ENCODE measurements at places on chromosomes 16 and 17.
A peak's percentile ranks its signal among the peaks of the same experiment; 100 is the strongest.

DNA sequence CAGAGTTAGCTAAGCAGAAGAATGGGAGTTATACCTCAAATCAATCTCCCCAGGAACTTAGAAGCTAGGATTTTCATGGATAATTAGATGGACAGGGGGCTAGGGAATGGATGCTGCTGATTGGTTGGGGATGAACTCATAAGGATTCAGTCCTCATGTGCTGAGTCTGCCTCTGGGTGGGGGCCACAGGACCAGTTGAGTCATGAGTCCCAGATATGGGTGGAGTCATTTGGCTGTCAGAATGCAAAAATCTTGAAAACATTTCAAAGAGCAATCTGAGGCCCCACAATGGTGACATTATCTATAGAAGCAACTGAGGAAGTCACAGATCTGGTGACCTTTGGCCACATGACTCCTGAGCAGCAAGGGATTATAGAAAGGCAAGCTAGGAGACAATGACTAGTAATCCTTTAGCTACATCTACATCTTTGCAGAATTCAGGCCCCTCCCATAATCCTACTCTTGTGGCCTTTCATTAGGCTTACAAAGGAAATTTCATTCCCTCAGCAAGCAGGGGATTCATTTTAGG, 82.6 kb upstream of the CCL2 start:
- DNase-seq, result no peak

GRCh38 chr16:87016046-87017035, 300.9 kb downstream of the C16orf95 start:
- no peak for DNase-seq

DNA sequence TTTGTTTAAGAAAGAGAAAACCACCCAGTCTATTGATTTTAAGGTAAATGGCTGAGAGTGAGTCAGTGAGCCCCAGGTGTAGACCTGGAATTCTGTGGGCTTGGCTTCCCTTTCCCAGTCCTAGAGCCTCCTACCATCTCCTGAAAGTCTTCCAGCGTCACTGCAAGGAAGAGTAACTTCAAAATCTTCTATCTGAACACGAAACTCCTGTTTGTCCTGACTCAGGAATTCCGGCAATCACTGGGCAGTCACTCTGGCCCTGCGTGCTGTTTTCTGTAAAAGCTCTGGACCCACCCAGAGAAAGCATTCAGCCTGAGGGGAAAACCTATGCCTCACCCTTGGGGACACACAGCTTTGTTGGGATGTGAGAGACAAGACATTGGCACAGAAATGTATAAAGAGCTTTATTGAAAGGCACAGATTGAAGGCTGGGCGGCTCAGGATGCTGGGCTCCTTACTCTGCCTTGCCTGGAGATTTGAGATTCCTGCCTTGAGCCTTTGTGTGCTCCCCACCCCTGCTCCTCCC, 15.9 kb downstream of the MINK1 start:
- DNase-seq, result no peak

- DNase-seq, result no peak
Measured at GRCh38 chr17:41547921-41548843, 20.1 kb upstream of the KRT19 start.

- DNase-seq, result no peak
Measured at GRCh38 chr16:80623376-80623775, 82.6 kb downstream of the DYNLRB2 start.

GRCh38 chr17:44353672-44354331, 8.7 kb downstream of the GRN start:
- DNase-seq, result no peak

- DNase-seq, result no peak
Measured at GRCh38 chr17:63481488-63481870, 4.6 kb downstream of the ACE start.

DNA sequence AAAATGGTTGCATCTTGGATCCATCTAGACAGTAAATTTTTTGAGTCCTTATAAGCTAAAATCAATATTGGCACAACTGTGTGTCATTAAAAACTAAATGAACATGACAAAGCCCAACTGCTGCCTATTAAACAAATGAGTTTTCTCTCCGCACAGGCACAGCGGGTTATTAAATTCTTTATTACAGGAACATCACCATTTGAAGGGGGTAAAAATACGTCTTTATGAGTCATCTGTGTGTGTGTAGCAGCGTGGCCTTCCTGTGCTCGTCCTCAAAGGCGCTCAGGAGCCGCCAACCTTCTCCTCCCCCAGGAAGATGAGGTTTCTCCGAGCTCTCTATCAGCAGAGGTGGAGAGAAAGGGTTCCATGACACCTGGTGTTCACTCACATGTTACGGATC, 62.6 kb upstream of the SDK2 start:
- DNase-seq, result no peak

GRCh38 chr16:51163894-51164566, 13.0 kb upstream of the SALL1 start:
- no peak for DNase-seq

- DNase-seq, result peak; percentile 23
Measured at GRCh38 chr17:2904135-2904534, 107.9 kb downstream of the RAP1GAP2 start.

DNA sequence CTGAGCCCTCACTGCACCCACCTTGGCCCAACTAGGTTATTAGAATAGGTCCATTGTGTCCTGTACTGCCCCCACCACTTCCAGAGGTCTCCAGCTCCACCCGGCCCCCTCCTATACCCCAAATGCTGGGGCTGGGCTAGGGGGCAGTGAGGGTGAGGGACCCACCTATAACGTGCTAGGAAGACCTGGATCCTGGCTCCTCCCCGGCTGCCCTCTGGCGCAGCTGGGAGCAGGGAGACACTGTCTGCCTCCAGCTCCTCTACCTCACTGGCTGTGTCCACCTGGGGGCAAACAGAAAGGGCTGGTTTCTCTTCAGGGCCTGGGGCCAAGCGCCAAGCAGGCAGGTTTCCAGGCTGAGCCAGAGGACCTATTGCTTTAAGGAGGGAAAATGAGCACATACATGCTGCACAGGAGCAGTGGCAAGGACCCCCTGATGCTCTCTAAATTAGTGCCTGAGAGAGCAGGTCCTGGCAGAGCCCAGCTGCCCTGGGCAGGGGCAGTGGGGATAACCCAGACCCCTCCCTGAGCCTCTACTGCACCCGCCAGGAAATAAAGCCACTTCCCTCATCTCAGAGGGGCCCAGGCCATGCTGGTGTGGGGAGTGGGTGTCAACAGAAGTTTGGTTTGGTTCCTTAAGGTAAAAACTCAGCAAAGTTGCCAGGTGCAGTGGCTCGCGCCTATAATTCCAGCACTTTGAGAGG, 12.2 kb downstream of the TSPOAP1 start:
- no peak for DNase-seq

GRCh38 chr16:72482695-72483094, 310.7 kb upstream of the PMFBP1 start:
- DNase-seq, result no peak

- DNase-seq, result no peak
Measured at GRCh38 chr16:86761111-86762031, 183.0 kb downstream of the FOXL1 start.

DNA sequence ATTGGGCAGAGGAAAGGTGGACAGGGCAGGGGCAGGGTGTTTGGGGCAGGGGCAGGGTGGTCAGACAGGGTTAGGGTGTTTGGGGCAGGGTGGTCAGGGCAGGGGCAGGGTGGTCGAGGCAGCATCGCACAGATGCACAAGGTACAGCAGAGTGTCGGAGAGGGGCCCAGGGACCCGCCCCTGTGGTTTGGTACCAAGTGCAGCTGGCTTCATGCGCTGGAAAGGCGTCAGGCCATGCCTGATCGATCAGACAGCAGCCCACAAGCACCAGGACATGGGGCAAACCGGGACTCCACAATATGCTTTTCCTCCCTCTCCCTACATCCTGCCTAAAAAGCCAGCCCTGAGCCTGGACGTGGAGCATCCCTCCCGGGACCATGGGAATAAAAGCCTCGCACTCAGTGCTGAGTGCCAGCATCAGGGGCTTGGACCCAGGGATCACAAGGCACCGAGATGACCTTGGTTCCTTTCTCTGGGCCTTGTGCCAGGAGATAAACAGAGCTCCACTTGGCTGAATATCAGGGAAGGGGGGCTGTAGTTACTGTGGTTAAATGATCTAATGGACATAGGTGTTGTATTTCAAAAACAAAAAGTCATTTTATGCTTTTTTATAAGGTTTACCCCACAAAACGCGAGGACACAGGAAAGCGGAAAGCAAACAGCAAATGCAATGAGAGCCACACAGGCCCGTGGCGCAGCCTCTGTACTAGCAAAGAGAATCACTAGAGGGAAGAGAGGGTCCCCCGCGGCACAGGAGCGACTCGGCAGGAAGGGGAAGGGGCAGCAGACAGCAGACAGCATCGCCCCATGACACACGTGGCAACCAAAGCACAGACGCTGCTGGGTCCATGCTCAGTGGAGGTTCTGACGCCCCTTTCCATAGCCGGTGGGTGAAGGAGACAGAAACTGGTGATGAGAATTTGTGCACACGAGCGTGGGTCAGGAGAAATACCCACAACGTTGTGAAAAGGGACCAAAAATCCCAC, 5.3 kb upstream of the HEXD start:
- DNase-seq, result no peak

DNA sequence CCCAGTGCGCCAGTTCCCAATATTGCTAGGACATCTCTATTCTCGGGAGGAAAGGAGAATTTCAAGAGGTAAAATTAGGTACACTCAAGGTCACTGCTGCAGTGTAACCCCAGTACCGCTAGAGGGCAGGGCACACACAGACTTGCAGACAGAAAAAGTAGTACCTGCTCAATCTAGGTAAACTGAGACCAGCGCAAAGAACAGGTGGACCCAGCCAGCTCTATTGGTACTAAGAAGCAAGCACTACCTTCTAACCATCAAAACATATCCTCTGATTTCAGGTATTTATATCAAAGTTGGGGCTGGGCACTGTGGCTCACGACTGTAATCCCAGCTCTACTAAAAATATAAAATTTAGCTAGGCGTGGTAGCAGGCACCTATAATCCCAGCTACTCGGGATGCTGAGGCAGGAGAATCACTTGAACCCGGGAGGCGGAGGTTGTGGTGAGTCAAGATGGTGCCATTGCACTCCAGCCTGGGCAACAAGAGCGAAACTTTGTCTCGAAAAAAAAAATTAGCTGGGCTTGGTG, 3.6 kb upstream of the WDR81 start:
- no peak for DNase-seq

- DNase-seq, result no peak
Measured at GRCh38 chr17:2253768-2254406, 49.7 kb downstream of the SMG6 start.

DNA sequence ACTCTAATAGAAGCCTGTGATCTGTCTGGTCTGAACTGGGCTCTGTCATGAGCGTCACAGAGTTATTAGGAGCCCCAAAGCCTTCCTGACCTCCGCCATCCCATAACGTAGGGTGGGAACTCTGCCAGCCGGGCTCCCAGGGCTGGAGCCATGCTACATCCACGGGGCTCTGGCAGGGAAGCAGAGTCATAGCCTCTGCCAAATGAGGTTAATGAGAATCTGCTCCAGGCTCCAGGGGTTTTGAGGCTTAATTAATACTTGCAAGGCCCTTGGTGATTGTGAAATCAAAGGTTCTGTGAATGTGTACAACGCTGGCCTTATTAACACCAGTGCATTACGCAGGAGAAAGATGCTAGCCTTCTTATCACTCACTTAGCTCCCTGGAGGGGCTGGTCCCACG, 42.4 kb upstream of the ZFP90 start:
- no peak for DNase-seq

DNA sequence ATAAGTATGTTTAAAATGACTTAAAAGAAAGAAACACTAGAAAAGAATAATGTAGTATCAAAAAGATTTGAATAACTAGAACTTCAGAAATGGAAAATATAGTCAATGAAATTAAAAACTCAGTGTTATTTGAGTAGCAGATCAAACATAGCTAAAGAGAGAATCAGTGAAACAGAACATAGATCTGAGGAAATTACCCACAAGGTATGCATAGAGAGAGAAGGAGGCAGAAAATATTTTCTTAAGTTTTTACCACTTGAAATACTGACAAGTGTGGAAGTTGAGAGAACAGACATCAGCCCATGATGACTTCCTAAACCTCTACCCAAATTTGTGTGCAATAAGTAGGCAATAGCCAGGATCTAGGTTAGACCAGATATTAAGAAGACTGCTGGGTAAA, 52.4 kb downstream of the ARHGAP17 start:
- DNase-seq, result no peak

DNA sequence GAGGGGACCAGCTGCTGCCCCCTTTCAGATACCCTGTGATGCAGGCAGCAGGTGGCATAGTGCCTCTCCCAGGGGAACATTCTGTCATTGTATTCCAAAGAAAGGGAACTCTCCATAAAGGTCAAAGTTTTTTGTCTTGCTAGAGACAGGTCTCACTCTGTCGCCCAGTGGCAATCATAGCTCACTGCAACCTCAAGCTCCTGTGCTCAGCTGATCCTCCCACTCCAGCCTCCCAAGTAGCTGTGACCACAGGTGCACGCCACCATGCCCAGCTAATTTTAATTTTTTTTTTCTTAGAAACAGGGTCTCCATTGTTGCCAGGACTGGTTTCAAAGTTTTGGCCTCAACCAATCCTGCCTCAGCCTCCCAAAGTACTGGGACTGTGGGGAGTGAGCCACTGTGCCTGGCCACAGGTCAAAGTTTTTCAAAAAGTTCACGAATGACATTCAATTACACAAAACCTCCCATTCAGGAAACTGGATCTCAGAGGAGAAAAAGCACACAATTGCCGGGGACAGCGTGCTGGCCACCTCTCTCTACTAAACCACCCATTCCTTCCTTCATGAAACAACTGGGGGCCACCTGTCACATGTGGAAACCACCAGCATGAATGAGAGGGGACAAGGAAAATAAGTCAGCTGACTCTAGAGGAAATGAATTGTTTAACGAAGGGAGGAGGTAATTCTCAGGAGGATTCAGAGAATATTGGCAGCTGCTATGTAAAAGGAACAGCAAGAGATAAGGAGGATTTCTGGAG, 80.0 kb downstream of the MARCHF10 start:
- DNase-seq, result no peak

DNA sequence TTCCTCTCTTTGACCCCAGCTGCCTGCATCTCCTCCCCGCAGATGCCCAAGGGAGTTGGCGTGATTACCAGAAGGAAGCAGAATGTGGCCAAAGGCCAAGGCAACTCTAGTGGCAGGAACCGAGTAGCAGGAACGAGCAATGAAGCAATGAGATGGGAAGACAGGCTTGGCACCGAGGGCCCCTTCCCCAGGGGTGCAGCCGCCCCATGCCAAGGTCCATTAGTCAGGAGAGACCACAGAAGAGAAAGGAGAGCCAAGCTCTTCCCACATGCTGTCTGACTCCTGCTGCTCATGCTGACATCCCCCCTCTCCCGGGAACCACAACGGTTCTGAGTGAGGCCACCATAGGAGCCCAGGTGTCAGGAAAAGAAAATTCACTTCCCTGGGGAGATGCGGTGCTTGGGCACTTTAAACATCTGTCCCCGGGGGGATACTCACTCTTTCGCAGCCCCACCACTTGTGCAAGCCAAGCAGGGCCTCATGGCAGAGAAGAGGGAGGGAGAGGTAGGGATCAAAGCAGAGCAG, 67.4 kb downstream of the MYO18A start:
- DNase-seq, result peak; percentile 30

GRCh38 chr16:83802554-83803205, 5.1 kb upstream of the HSBP1 start:
- no peak for DNase-seq
